Esophagus muscularis mucosa (tissue), 4 donors: ENCODE measurements at places on chromosomes 4 and X. TPM values are rescaled to one million over a fixed set of nuclear protein-coding genes. Genes with fewer than 3 reads are reported as not detected.

- DNase-seq = no peak
Observed at GRCh38 chrX:41421071-41421729, 25.9 kb upstream of the NYX start.

MUC7 gene
- total RNA-seq = not detected

HAUS7 gene
- 25.8 TPM for total RNA-seq

USP51 gene
- 0.83 TPM for total RNA-seq

- no peak for DNase-seq
Observed at GRCh38 chr4:164383358-164384220, 370.3 kb upstream of the SMIM31 start.

GRCh38 chrX:136168929-136169735 is 21.8 kb downstream of the FHL1 start:
- DNase-seq = no peak

GRCh38 chr4:66946761-66947160 is 598.5 kb downstream of the CENPC start:
- no peak for DNase-seq

GRCh38 chr4:7432531-7433375 is 2.0 kb downstream of the PSAPL1 start:
- no peak for DNase-seq
